Bronchial smooth muscle cell (primary cell): ENCODE measurements at places on chromosomes 3 and 15. TPM values are rescaled to one million over a fixed set of nuclear protein-coding genes. Genes with fewer than 3 reads are reported as not detected.

Gene SLC28A1
- total RNA-seq, result not detected in 2 replicates

Gene PARP15
- 0.16 and 0.17 TPM in 2 replicates for total RNA-seq

Gene CEMIP
- 27.4 and 78.4 TPM in 2 replicates for total RNA-seq

Gene EDC3
- 11.0 and 11.2 TPM in 2 replicates for total RNA-seq

Gene NEIL1
- 6.3 TPM in 2 replicates for total RNA-seq

Gene CIP2A
- 4.3 and 4.9 TPM in 2 replicates for total RNA-seq

Gene GREM1
- 66.7 and 213 TPM in 2 replicates for total RNA-seq

Gene TF
- total RNA-seq, result 0.32 and 1.6 TPM in 2 replicates

Gene AGBL1
- not detected in 2 replicates for total RNA-seq

Gene LINGO1
- not detected in 2 replicates for total RNA-seq

Gene FGF12
- total RNA-seq, result under 0.01 TPM in 1 of 2 replicates, not detected in the other

Gene CIDEC
- not detected in 2 replicates for total RNA-seq

Gene EIF4G1
- 222 and 223 TPM in 2 replicates for total RNA-seq

Gene RETNLB
- total RNA-seq, result not detected in 2 replicates

Gene MLF1
- 8.2 and 24.6 TPM in 2 replicates for total RNA-seq

Gene APPL1
- total RNA-seq, result 31.9 and 32.5 TPM in 2 replicates

Gene CPN2
- not detected in 2 replicates for total RNA-seq

Gene FEZF2
- not detected in 2 replicates for total RNA-seq

Gene GOLGA8G
- not detected in 2 replicates for total RNA-seq

Gene CMTM8
- 0.09 and 0.32 TPM in 2 replicates for total RNA-seq

Gene CCNB2
- 4.6 and 8.5 TPM in 2 replicates for total RNA-seq

Gene KPNA1
- 18.9 and 22.6 TPM in 2 replicates for total RNA-seq

Gene CAMP
- total RNA-seq, result 0.26 TPM in 1 of 2 replicates, not detected in the other

Gene GHRL
- total RNA-seq, result not detected in 2 replicates

Gene CACNA1D
- total RNA-seq, result 0.32 and 0.34 TPM in 2 replicates

Gene CDHR4
- 0.16 and 0.43 TPM in 2 replicates for total RNA-seq

Gene SMCO1
- total RNA-seq, result not detected in 2 replicates

Gene SLCO2A1
- under 0.01 TPM in 1 of 2 replicates, not detected in the other for total RNA-seq

Gene ST3GAL6
- total RNA-seq, result 1.3 TPM in 2 replicates

Gene HAPLN3
- total RNA-seq, result 1.9 and 2.4 TPM in 2 replicates

Gene MYLK
- 443 and 524 TPM in 2 replicates for total RNA-seq

Gene FSD2
- not detected in 2 replicates for total RNA-seq

Gene LSAMP
- total RNA-seq, result 10.7 and 15.8 TPM in 2 replicates

Gene MFAP1
- total RNA-seq, result 32.0 and 33.7 TPM in 2 replicates

Gene ATP8B4
- 6.9 and 29.4 TPM in 2 replicates for total RNA-seq

Gene SPINK8
- not detected in 2 replicates for total RNA-seq

Gene ISG20
- total RNA-seq, result 3.1 and 4.9 TPM in 2 replicates

Gene SLC25A36
- 47.6 and 59.3 TPM in 2 replicates for total RNA-seq

Gene FILIP1L
- total RNA-seq, result 7.6 and 16.2 TPM in 2 replicates

Gene CASR
- total RNA-seq, result not detected in 2 replicates

Gene PLA2G4B
- total RNA-seq, result 0.79 and 2.0 TPM in 2 replicates

Gene CD200
- total RNA-seq, result under 0.01 TPM in 2 replicates

Gene PCNP
- 52.7 and 103 TPM in 2 replicates for total RNA-seq

Gene RARB
- total RNA-seq, result 3.1 and 11.7 TPM in 2 replicates

Gene HDAC11
- total RNA-seq, result 17.2 and 19.3 TPM in 2 replicates
